ENCODE measurements at places on chromosomes 6 and 20.
A peak's percentile ranks its signal among the peaks of the same experiment; 100 is the strongest.

- DNase-seq = no peak
These were observed 18.0 kb upstream of the TBC1D22B start for GRCh38 chr6:37239526-37239925.

DNA sequence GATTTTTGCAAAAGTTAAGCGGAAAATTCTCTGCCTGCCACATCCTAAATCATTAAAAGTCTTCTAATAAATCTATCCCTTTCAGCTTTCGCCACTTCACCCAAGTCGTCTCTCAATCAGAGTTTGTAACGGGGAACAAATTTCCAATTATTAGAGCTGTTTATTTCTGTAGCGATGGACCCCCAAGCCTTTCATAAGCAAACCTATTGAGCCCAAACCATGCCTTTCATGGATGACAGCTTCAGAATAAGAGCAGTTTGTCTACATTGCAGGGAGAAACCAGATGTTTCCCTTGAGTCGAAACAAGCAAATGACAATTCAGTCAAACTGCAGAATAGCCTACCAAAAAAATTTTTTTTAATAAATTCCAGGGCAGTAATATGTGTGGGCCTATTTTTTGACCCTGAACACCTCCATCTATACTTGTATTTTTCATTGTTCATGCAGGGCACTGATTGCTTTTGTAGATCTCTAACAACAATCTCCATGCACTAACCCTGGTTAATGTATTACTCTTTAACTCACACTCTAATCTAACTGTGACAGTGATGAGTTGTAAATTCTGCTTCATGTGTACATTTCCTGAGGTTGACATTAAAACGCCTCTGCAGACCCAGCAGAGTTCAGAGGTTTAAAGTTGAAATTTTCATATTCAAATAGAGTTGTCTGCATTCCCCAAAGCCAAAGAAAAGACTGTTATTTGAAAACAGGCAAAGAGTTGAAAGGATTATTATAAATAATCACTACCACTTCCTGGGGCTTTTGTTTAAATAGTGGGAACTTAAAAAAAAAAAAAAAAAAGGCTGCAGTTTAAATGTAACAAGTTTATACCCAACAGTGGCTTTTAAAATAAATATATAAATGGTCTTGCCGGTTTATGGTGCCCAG, 64.5 kb downstream of the ATP9A start:
- no peak for DNase-seq

GRCh38 chr6:114897536-114897935, 554.7 kb upstream of the HS3ST5 start:
- DNase-seq = no peak

DNA sequence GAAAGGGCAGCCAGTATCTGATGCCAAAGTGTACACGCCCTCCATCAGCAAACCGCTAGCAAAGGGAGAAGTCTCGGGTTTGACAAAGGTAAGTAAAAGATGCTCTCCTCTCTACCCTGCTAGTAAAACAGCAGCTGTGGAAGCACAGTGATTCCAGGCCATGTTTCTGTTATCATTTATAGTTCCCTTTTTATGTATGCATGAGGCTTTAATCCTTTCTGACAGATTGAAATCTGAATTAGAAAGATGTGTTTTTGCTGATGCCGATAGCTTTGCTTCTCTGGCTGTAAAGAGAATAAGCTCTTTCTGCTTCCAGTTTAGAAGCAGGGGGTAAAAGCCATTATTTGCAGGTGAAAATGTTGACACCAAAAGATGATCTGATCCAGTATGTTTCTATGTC, 392.4 kb upstream of the SOX4 start:
- DNase-seq = no peak

- DNase-seq = no peak
These were observed 12.4 kb downstream of the ADGRF5 start for GRCh38 chr6:46909371-46909770.

DNA sequence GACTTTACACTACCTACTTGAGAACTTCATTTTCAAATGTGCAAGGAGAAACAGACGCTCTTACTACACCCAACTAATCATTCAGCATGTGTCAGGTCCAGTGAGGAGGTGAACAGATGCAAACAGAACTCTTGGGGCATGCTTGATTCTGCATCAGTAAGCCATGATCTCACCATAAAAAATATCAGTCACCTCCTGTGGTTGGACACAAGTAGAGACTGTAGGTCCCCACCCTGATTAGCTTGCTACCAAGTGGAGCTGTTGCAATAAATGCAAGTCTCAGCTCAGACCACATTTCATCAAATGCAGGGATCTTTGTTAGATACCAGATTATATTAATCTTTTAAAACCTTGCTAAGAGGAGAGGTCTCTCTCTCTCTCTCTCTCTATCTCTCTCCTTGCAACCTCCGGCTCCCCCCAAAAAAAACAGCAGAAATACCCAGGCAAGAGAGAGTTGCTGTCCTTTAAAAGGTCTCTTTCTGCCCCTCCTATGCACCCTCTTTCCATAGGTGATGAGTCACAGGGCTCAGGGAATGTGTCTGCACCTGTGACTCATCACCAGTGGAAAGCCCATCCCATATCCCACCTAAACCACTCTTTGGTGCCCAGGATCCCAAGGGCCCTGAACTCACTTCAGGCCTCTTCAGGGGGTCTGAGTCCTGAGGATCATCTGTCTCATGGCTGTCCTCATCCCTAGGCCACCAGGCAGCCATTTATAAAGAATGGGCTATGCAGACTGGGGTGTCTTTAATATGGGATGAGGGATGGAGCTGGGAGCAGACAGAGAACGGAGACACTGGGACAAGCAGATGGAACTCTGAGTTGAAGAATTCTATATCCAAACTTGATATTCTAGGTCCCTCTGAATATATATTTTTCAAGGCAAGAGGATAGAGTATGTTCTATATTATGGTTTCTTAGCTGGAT, 154.5 kb downstream of the QRSL1 start:
- DNase-seq = no peak

- no peak for DNase-seq
These were observed 578 bp downstream of the CD93 start for GRCh38 chr20:23085436-23086055.

DNA sequence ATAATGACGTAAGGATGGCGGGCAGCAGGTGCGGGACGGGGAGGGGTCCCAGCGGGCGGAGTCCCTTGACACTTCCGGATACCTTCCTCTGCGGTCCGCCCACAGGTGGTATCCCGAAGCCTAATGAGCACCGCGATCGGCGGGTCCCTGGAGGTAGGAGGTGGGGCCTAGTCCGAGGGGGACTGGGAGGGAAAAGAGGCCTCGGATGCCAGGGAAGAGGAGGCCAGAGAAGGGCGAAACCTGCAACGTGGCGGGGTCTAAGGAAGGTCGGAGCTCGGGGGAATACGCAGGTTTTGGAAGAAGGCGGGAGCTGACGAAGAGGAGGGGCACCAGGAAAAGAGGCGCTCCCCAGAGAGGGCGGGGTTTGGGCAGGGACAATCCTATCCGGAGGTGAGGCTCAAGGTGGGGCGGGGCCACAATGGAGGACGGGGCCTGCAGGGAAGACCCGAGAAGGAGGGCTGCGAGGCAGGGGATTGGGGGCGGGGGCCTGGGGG, 3.7 kb downstream of the PRSS16 start:
- DNase-seq = peak; percentile 38

GRCh38 chr20:32742322-32743236, 688 bp downstream of the COMMD7 start:
- DNase-seq = no peak

GRCh38 chr6:140546640-140547039, 1172.2 kb upstream of the CITED2 start:
- no peak for DNase-seq

DNA sequence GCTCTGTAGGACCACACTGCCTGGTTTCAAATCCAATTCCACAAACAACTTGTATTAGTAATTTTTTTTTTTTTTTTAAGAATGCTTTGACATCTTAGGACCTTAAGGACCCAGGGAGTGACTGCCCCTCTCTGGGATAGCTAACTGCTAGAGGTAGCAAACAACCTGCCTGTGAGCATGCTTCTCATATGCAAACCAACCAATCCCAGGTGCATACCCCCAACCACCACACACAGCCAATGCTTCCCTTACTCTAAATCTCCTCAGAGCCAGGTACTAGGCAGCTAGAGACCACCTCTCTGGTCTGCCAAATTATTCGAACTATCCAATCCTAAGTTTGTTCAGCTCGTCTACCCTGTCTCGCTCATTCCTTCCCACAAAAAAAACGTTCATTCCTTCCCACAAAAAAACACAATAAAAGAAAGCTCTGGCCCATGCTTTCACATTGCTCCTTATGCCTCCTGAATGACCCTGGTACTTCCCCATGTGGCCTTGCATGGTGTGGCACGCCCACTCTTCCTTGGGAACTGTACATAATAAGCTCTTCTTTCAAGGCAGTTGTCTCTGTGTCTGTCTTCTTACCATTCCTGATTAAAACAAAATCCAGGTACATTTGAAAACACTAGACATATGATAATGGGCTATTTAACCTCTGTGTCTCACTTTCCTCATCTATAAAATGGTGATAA, 6.4 kb downstream of the SERAC1 start:
- no peak for DNase-seq

DNA sequence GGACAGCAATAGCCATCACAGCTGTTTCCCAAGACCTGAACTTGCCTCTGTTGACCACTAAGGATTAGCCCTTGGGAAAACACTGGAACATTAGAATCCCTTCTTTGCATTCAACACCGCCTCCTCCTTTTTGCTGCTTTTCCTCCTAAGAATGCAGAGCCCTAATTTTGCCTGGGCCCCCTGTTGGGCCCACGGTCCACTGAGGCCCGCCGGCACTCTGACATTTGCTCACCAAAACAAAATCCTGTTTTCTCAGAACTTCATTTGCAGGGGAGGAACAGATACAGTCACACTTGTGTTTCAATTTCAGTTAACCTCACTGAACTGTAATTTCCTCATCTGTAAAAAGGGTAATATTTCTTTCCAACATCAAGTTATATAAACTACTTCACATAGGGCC, 116.0 kb upstream of the JARID2 start:
- no peak for DNase-seq

DNA sequence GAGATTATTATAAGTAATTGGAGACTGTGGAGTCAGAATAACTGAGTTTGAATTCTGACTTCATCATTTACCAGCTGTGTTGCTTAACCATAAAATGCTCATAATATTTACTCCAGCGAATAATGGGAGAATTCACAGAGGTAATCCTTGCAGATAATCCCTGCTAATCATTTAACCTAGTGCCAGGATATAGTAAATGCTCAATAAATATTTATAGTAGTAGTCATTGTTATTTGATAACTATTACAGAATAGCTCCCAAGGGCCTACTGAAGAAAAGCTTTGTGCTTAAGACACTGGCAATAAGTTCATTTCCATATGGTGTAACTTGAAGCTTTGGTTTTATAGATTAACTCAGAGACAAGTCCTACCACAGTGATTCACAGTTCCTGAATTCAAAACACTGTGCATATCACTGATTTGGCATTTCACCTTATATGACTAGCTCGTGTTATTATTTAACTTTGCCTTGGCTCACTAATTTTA, 208.8 kb upstream of the PLCB4 start:
- no peak for DNase-seq

GRCh38 chr20:3580412-3580811, 82.8 kb downstream of the GFRA4 start:
- no peak for DNase-seq

DNA sequence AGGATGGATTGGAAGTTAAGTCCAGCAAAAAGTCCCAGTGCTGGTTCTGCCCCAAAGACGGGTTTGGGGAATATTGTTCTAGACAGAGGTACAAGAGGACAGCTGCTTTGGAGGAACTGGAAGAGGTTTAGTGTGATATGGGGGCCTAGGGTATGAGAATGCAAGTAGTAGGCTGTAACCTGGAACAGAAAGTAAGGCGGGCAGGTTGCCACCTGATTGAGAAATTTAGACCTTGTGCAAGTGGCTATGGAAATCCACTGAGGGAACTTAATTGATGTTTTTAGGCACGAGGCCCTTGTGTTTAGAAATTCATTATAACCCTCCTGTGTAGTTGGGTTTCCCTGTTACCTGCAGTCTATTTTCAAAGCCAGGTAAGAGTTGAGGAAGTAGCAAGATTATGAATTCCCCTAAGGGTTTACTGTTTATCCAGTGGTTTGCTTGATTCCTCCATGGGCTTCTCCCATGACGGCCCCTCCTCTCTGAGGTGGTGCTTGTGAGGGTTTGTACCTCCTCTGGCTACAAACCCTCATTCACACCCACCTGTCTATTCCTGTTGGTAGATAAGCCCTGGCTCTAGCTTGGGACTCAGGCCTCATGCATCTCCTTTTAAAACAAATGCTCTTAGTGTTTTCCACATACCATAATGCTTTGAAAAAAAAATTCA, 42.0 kb upstream of the BCAS1 start:
- DNase-seq = no peak

DNA sequence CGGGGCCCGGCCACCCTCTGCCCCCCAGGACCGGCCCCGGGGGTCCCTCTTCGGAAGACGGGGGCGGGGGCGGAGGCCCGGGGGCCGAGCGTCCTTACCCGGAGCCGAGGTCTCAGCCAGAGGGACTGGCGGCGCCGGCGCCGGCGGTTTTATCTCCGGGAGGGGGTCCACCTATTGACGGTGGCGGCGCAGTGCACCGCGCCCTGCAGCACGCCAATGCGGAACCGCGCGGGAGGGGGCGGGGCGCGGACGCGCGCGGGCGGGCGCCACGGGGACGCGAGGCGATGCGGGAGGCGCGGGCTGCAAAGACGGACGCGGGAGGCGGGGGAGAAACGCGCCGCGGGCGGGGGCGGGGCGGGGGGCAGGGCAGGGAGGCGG, at the start of gene EEF1A2:
Gene EEF1A2 (minus strand): TSS at position 124 of the 378 bp plus-strand sequence. CDS start 1,320 bp downstream, outside the sequence.
- DNase-seq = peak; percentile 41

- DNase-seq = no peak
These were observed 100.1 kb downstream of the ASXL1 start for GRCh38 chr20:32458061-32458836.

GRCh38 chr6:131642987-131643611, 6.0 kb downstream of the ENPP3 start:
- no peak for DNase-seq

- DNase-seq = peak; percentile 36
These were observed 44.0 kb upstream of the ZBTB24 start for GRCh38 chr6:109526905-109527628.

DNA sequence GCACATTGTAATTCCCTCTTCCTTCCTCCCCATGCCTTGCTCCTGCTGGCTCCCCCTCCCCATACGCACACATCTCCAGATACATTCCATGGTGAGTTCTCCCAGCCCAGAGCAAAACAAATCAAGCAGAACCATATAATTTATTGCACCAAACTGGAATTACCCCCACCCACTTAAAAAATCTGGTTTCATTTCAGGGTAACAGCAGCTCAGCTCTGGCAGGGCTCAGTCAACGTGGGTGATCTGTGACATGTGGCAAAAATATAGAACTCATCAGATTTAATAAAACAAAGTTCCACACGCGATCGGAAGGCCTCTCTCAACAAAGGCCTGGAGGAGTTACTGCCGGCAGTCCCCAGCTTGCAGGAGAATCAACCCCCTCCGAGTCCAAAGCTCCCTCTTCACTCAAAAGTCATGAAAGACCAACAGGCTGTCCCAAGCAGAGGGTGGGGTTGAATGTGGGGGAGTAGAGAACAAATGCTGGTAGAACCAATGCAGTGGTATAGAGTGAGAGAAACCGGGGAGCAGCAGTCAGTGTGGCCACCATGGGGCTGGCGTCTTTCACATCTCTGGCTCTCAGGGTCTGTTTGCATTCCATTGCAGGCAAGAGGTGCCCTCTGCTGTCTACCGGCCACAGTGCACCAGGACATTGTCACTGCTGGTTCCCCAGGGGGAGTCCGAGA, 323.3 kb upstream of the NT5E start:
- DNase-seq = no peak

- DNase-seq = no peak
These were observed 31.1 kb downstream of the NCOA7 start for GRCh38 chr6:125821825-125822281.
